Hepatic stellate cell (primary cell): ENCODE measurements at places on chromosomes 16 and 17.

DNA sequence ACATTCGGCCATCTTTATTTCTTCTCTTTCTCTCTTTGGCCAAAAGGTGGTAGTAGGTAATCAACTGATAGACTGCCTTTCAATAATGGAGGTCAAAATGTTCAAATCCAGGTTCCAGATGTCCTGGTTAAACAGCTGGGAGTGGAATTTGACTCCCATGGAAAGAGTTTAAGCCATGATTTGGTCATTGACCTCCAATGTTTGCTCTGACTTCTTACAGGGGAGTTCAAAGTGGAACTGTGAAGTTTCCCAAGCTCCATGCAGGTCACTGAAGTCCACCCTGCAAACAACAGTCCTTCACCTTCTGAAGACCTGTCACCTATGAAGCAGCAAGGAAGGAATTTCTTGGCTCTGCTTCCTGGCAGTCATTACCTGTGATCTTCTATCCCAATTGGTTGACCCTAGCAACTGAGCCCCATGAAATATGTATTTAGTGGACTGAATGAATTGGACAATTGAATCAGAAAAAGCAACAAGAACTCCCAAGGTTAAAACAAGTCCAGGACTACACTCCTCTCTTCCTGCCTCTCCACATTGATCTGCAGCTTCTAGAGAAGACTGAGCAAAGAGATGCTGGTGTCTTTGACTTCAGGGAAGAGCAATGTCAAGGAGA lies 28.0 kb upstream of the SOX9 start:
- DNase-seq = no peak

DNA sequence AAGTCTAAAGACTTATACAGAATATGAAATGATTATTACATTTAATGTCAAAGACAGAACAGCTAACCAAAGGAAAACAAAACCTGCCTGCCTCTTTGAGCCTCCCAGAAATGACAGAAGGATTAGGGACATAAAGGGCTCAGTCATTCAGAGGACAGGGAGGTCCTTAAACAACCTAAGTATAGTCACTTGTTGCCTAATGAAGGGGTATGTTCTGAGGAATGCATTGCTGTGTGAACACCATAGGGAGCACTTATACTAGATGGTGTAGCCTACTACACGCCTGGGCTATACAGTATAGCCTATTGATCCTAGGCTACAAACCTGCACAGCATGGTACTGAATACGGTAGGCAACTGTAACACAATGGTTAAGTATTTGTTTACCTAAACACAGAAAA lies 106.4 kb downstream of the PARN start:
- DNase-seq = no peak

DNA sequence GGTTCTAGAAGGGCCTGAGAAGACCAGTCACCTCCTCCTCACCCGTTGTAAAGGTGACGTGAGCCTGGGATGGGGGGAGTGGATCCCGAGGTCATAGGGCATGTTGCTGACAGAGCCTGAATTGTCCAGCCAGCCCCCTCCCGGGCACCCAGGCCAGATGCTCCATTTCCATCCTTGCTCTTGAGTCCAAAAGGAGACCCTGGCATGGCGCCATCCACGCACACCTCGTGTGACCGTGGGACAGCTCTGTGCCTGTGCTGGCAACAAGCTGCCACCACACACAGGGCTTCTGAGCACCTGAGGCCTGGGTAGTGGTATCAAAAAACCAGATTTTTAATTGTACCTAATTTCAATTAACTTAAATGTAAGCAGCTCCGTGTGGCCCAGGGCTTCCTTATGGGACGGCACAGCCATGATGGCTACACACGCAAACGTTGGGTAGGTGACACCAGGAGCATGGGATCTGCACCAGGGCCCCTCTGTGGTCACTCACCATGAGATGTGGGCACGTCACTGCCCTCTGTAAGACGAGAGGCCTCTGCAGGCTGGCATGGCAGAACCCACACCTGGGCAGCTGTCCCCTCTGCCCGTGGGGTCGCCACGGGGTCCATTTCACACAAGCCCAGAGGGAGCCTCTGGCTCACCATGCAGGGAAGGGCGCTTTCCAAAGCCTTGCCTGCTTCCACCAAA lies 37.6 kb upstream of the ZNF469 start:
- no peak for DNase-seq

GRCh38 chr17:6753006-6753445 lies 2.8 kb upstream of the XAF1 start:
- peak; percentile 81 for DNase-seq

DNA sequence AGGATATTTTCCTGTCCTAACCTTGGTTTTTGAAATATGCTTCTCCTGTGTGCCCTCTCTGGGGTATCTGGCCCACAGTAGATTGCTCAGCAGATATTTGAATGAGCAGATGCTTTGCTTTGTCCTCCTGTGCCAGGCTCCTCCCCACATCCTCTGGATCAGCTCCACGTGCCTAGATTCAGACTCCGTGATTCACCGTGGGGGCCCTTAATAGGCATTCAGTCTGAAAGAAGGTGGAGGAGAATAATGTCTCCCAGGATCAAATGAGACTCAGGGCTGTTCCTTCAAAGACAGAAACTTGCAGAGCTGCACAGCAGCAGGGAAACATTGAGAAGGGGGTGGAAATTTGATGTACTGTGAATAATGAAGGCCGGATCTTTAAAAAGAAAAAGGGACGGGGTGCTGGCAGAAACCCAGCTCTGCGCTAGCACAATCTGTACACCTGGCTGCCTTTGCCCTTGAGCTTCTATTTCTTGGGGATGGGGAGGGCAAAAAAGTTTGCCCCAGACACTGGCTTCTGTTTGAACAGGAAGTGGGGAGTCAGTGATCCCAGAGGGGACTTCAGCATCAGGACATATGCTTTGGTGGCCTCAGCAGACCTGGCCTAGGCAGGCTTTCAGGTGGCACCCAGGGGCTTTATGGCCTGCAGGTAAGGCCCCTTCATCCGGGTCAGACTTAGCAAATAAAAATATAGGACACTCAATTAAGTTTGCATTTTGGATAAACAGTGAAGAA lies 15.9 kb upstream of the SLC12A3 start:
- no peak for DNase-seq

- DNase-seq = no peak
Measured at GRCh38 chr17:40718930-40719329, 15.4 kb upstream of the KRT24 start.

DNA sequence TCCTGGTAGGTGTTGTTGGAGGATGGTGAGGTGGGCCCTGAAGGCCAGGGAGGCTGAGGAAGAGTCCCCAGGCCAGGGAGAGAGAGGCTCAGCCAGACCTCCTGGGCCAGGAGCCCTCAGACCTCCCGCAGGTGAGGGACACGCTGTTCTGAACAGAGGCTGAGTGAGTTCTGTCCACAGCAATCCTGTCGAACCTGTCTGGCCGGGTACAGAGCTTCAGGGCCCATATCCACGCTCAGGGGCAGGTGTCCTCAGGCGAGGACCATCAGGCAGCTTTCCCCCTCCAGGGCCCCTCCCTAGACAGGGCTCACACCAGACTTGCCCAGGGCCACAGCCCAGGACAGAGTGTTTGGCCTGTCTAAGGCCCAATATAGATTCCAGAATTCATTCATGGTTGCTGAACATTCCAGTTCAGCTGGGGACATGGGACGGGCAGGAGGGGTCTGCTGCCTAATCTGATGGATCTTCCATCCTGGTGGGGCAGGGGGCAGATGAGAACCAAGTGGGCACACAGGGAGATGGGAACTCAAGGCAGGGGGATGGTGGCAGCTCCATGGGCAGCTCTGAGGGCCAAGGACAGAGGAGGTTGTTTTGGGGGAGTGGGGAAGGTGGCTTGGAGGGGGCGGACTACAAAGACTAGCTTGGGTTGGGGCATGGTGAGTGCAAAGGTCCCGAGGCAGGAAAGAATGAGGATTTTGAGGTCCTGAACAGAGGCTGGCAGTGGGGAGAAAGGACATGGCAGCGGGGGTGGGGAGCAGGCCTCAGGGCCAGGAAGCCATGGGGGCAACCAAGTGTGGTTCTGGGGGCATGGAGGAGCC lies 23.4 kb upstream of the MPRIP start:
- no peak for DNase-seq

GRCh38 chr16:80599466-80599865 lies 58.7 kb downstream of the DYNLRB2 start:
- DNase-seq = no peak

DNA sequence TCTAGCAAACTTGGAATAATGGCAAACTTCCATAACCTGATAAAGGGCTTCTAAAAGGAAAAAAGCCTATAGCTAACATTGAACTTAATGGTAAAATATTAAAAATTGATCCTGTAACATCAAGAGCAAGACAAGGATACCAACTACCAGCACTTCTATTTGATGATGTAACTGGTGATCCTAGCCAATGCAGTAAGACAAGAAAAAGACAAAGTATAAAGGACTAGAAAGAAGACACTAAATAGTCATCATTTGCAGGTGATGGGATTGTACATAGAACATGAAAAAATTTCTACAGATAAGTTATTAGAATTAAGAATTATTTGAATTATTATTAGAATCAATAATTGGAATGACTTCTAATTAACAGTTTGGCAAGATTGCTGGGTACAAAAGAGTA lies 37.0 kb downstream of the B9D1 start:
- no peak for DNase-seq

GRCh38 chr16:35187665-35188225 lies 1728.3 kb downstream of the TP53TG3F start:
- DNase-seq = no peak

DNA sequence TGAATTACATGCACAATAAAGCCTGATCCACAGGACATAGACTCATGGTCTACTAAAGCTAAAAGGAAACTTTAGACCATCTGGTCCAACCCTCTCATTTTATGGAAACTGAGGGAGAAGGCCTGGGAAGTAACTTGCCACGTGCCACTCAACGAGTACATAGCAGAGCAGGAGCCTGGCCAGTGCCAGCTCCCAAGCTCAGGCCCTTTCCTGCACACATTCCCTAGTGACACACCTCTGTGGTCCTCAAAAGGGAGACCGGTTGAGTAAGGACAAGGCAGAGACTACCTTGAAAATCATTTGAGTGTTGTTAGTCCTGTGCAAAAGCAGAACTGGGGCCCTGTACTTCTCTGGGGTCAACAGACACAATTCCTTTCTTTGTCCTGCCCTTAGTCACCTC lies 2.8 kb downstream of the CCL4L2 start:
- DNase-seq = no peak

- DNase-seq = no peak
Measured at GRCh38 chr17:2157675-2158395, 102.9 kb downstream of the HIC1 start.

- DNase-seq = no peak
Measured at GRCh38 chr16:68599586-68599985, 45.5 kb upstream of the CDH3 start.

DNA sequence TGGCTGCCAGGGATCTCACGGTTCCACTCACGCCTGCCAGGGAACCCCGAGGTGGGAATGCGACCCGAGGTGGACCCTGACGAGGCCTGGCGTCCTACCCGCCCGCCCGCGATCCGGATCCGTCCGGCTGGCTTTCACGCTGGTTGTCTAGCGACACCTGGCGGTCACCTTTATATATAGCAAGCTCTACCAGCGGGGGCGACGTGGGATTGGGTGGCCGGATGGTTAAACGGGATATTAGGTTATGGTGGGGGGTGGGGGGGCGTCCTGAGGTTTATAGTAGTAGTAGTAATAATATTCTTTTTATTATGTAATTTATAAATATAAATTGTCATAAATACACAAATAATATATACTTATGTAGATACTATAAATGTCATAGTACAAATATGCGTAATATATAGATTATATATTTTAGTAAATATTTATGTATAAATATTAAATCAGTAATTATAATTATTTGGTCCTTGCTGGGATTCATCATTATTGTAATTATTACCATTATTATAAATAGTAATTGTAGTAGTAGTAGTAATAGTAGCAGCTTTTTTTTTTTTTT lies 136.9 kb downstream of the KCNJ12 start:
- peak; percentile 89 for DNase-seq

GRCh38 chr16:84252184-84252583 lies 12.4 kb upstream of the KCNG4 start:
- no peak for DNase-seq

GRCh38 chr17:70859829-70860228 lies 690.5 kb downstream of the KCNJ2 start:
- DNase-seq = no peak

- DNase-seq = no peak
Measured at GRCh38 chr16:87602001-87602775, at the start of gene JPH3. Gene JPH3, plus strand, starts transcription at chr16:87602508. Its CDS starts 639 bp downstream, at chr16:87603147.

- peak; percentile 48 for DNase-seq
Measured at GRCh38 chr16:51538707-51539498, 387.8 kb upstream of the SALL1 start.

GRCh38 chr16:20940871-20941635 lies 40.5 kb downstream of the LYRM1 start:
- no peak for DNase-seq

- no peak for DNase-seq
Measured at GRCh38 chr17:63370696-63371095, 75.4 kb downstream of the CYB561 start.

DNA sequence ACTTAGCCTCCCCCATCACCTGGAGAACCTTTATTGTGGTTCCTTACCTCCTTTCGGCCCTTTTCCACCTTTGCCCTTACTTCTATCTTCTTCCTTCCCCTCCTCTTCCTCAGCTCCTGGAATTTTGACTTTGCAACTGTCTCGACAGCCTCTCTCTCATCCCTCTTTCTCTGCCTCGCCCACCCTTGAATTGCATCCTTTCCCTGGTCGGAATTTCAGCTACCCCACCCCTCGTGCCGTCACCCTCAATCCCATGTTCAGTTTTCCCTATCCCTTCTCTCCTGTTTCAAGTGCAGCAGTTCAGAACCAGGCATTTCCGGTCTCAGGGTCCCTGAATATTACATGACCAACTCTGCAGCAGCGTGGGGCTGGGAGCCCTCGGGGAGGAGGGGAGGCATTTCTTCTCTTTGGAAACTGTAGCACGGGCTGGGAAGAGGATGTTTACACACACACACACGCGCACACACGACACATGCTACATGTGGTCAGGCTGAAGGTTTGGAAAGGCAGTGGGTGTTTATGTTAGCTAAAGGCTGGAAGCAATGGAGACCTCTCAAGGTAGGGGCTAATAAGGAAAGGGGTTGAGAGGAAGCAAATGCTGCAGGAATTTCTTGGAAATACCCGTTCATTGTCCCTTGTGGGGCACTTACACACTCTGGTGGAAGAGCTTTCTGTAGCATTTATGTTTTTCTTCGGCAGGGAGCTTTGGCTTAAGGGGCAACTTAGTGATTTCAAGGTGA lies 971 bp downstream of the MINK1 start:
- DNase-seq = peak; percentile 44

GRCh38 chr17:80817321-80817845 lies 174.3 kb upstream of the CHMP6 start:
- DNase-seq = no peak

DNA sequence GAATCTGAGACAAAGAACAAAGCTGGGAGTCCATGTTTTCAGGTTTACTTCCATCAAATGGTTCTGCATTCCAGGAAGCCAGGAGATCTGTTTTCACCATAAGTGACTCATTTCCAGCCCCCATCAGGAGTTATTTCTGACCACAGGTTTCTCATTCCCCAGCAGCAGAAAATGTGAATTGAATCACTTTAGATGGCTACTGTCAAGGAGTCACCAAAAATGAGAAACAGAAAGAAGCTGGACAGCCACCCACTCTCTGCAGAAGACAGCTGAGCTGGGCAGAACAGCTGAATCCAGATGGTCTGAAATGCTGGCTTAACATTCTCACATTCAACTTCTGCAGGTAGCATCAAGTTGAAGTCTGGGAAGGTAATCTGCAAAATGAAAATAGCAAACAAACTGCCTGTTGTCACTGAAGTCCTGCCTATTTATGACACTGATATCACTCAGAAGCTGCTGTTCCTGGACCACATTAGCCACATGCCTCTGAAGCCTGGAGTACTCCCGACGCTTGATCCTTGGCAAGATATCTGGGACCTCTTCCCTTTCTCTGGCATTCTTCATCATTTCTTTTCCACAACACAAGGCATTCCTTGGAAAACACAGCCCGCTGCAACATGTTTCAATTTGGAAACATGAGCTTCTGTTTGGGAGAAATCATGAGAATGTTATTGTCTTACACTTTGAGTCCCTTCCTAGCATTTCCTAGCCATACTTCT lies 15.3 kb downstream of the CCL11 start:
- DNase-seq = peak; percentile 62
